ENCODE measurements at places on chromosomes 2 and 18.

- no peak for DNase-seq
Measured at GRCh38 chr2:101740555-101740964, 43.1 kb downstream of the MAP4K4 start.

GRCh38 chr2:106139238-106139935 lies 54.7 kb downstream of the UXS1 start:
- no peak for DNase-seq

DNA sequence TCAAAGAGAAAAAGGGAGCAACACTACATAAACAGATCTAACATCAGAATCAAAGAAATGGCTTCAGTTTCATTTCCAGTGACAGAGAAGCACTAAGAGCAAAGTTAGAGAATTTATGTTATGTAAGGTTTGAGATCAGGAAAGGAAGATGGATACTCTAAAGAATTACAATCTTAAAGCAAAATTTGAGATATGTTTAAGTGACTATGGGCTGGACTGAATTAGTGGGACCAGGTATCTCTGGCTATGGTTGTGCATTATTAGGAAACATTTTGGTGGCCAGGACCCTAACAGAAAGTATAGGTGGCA lies 208.2 kb downstream of the CCDC178 start:
- no peak for DNase-seq

DNA sequence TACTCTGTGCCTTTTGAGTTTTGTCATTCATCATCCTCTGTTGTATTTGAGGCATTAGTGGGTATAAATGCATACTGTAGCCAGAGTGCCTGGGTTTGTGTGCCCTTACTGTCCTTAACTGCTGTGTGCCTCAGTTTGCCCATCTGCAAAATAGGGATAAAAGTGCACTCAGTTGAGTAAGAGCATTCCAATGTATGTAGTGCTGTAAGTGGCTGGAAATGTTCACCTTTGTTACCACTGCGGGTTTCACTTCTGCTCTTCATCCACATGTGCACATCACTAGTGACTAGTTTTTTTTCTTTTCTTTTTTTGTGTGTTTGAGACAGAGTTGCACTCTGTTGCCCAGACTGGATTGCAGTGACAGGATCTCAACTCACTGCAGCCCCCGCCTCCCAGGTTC lies 39.9 kb downstream of the PLEKHB2 start:
- DNase-seq, result no peak

All from activated CD4-positive, alpha-beta T cell treated with anti-CD3 and anti-CD28 coated beads, Interleukin-2, amount 50 U/mL, for 24 hours (primary cell).